A172 (cell line): ENCODE measurements at places on chromosomes 13 and 19. TPM values are rescaled to one million over a fixed set of nuclear protein-coding genes. Genes with fewer than 3 reads are reported as not detected.

DNA sequence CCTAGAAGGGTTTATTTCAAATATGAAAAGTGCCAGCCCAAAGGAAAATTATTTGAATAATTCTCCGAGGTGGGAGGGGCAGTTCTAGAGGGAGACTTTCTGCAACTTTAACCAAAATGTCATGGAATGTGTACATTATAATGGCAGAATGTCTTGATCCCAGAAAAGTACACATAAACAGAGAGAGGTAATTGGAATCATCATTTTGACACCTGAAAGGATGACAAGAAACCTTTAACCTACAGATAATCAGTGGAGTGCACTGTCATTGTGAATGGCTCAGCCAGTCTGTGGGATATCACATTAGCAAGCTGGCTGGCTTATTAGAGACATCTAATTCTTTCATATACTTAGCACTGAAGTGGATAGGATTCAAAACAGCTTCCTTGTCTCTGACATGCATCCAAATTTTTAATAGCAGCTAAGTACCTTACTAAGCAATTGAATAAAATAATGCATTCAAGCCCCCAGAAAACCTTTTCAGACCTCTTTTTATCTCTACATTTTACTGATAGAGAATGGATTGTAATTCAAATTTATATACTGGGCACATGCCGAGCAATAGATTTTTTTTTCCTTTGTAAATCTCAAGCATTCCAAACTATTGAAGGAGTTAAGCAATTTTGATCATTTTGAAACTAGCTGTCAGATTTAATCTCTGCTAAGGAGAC, 468.6 kb downstream of the COG6 start:
- DNase-seq, result no peak

DNA sequence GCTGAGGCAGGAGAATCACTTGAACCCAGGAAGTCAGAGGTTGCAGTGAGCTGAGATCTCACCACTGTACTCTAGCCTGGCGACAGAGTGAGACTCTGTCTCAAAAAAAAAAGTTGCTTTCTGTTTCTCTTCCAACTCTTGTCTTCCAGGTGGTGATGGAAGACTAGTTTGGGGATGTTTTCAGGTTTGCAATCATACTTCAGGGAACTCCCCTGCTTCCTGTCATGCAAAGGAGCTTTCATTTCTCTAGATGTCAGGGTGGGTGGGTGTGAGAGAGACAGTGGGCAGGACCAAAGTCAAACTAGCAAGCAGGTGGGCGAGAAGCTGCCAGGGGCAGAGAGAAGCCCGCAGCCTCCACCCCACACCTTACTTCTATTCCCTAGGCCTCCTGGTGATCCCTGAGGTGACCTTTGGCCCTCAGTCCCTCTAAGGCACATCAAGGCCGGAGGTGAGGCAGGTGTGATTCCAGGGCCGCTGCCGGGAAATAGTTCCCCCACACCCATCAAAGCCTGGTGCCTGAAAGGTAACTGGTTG, 25.7 kb downstream of the CCNE1 start:
- no peak for DNase-seq

DNA sequence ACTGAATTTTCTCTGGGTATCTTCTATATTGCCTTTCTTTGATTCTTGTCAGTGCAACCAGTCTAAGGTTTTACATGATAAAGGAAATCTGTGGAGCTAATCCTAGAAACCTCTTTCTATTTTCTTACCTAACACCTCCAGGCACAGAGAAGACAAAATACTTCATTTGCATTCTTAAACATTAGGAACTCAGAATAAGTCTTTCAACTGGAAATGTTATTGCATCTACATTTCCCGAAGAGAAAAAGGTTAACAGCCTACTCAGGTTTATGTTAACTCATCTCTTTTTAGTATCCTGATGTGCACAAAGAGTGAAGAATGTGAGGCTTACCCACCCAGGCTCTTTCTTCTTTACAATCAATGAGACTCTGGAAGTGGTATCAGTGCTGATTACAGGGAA, 106.7 kb downstream of the PCCA start:
- no peak for DNase-seq

DNA sequence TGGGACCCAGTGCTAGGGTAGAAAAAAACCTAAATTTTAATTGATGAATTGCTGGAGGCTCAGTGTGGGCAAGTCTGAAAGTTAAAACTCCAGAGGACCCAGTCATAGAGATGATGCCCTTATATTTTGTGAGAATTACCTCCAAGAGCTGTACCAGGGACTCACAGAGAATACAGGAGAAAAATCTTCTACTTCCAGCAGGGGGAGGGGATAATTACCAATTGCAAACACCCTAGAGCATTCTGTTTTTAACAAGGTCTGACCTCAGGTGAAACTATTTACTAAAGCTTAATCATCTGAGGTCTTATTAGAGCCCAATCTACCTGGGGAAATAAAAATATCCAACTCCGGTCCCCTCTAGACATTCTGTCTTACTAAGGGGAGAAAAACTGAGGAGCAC, 994.7 kb upstream of the MIR17HG start:
- no peak for DNase-seq

DNA sequence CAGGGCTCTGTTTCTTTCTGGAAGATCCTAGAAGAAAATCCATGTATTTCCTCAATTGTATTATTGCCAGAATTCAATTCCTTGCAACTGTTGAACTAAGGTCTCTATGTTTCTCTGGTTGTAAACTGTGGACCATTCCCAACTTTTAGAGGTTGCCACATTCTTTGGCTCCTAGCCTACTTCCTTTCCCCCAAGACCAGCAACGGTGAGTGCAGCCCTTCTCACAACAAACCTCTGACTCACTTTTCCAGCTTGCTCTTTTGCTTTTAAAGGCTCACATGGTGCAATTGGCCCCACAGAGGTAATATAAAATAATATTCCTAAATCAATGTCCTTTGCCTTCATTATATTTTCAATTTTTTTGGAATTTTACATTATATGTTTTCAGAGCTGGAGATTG, 371.3 kb downstream of the SLITRK5 start:
- DNase-seq, result peak; percentile 4

KLK14 gene
- total RNA-seq, result not detected in 2 replicates

GRCh38 chr13:40595693-40596092, 70.7 kb downstream of the FOXO1 start:
- DNase-seq, result no peak

GRCh38 chr19:14035706-14036105, 4.1 kb downstream of the IL27RA start:
- no peak for DNase-seq

DNA sequence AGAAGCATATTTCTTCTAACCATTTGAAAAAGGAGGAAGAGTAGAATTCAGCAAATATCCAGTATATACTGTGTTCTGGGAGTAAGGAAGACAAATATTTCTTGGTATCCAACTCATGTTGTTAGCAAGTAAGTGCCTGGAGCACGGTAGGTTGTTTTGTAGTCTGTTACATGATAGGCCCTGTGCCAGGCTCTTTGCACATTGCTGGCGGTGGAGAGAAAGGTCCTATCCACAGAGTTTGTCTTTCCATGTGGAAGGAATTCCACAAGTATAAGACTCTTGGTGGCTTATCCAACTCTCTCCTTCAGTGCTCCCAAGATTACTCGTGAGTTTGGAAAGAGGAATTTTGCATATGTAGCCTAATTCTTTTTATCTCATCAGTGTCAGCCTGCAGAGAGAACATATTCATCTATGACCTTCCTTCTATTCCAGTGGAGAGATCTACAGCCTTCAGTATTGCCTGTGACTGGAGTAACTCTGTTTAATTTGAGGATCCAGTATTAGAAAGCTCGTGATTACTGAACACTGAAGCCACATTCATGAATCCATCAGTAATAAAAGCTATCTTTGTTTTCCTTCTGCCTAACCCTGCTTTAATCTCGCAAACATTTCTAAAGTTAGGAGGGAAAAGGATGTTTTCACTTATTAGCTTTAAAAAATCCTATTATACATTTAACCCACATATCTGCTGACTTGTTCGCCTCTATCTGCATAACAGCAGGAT, 183.9 kb upstream of the CSNK1A1L start:
- no peak for DNase-seq

ZNF578 gene
- total RNA-seq, result not detected in 2 replicates

DNA sequence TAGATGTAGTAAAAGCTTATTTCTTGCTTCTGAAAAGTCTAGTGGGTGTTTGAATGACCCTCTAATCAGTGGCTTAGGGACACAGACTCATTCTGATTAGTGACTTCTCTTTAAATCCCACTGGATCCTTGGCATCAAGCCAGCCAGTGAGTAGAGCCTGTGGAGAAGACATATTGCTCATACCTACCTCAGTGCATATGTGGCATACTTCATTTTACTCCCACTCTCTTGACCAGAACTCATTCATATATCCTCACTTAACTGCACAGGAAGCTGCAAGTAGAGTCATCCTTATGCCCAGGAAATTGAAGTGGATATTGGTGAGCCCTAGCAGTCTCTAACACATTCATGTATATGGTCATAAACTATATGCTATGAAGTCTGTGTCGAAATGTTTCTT, 148.3 kb downstream of the PDS5B start:
- DNase-seq, result peak; percentile 40
